ENCODE measurements at places on chromosomes 12 and 14.

- DNase-seq = no peak
Observed at GRCh38 chr14:43359317-43359716, 1147.8 kb downstream of the FSCB start.

- no peak for DNase-seq
Observed at GRCh38 chr12:18907127-18907526, 169.2 kb downstream of the CAPZA3 start.

GRCh38 chr12:80053051-80053790, 46.1 kb upstream of the OTOGL start:
- no peak for DNase-seq

DNA sequence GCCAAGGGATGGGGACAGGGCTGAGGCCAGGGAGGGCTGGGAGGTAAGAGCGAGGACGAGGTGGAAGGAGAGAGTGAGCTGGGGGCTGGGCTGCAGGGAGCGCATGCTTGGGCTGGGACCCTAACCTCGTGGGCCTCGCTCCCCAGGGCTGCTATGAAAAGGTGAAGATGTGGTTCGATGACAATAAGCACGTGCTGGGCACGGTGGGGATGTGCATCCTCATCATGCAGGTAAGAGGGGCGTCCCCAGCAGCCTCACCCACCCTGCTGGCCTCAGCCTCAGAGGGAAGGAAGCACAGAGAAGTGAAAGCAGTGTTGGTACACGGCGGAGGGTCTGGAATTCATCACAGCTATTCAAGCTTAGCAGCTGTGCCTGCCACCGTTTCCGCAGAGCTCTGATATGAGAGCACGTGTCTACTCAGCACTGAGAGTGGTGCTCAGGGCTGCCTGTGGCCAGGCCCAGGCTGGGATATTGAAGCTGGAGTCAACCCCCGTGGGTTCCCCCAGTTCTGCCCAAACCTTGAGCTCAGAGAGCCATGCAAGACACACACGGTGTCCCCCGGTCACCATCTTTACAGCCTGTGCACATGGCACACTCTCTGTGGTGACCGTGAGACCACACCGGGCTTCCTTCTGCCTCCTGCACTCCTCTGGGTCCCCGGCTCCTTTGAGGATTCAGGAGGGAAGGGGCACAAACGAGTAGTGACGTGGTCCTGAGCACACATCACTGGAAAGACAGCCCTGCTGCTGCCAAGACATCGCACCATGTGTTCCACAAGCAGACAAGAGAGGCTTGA, 204.6 kb downstream of the TSPAN9 start:
- DNase-seq = no peak

DNA sequence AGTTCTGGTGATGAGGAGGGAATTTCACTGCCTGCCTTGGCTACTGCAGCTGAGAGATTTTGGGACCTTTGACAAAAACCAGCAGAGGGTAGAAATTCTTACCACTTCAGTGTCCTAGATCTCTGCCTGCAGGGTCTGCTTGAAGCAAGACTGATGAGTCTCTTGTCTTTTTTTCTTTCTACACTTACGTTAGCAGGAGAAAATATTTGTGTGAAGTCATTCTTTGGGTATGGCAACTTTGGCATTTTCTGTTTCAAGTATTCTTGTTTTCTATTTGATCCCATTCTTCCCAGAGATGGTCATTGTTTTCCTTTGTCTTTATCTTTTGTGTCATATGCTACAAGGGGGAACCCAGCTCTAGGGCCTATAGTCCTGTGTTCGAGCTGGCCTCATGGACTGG, 65.6 kb upstream of the FERMT2 start:
- no peak for DNase-seq

DNA sequence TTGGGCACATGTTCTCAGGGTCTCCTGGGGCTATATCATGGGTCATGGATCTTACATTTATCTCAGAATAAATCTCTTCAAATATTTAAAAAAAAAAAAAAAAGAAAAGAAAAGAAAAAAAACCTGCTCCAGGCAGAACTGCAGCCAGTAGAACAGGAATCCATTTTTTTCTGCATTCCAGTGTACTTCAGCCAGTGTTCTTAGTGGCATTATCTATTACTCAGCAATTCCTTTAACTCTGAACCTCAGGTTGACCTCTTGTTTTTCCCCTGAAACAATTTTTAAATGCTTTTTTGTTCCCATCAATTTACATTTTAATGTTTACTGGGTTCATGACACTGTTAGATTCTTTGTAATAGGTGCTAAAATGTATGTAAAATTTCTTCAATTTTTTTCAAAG, 66.7 kb upstream of the STXBP6 start:
- DNase-seq = no peak

- no peak for DNase-seq
Observed at GRCh38 chr14:86961106-86961716, 1031.8 kb downstream of the GALC start.

GRCh38 chr14:89330236-89331002, 86.6 kb downstream of the FOXN3 start:
- no peak for DNase-seq

GRCh38 chr14:90805662-90806540, 10.3 kb downstream of the TTC7B start:
- DNase-seq = no peak

GRCh38 chr12:72476301-72476700, 204.1 kb downstream of the TRHDE start:
- DNase-seq = no peak

GRCh38 chr14:104558231-104559027, 21.1 kb upstream of the C14orf180 start:
- DNase-seq = no peak

DNA sequence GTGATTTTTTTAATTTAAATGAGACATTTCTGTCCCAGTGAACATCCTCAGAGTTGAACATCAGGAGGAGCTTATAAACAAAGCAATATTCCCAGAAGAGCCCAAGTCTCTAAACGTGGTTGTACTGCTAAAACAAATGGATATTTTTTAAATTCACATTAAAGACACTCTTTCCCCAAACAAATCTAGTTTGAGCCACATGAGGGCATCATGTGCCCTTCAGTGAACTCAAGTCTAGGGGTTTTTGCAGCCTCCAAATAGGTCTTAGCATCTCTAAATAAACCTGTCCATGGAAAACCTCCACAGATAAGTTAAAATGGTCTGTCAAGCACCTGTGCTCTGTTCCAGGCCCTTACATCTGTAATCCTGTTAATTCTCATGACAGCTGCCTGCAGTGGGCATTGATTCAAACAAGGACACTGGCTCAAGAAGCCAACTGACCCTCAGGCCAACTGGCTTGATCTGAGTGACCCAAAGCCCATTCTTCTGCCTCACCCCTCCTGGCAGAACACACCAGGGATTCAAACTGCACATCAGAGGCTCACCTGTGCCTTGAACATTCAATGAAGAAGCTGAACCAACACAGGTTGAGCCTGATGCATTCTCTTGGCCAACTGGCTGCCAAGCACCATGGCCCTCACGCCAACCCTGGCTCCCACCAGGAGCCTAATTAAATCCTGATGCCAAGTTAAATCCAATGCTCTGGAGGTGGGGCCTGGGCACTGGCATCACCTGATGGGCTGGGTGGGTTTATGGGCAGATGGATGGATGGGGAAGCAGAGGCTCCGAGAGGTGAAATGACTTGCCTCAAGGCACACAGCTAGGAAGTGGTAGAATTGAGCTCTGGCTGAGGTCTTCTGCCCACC, 8.6 kb downstream of the ISCU start:
- no peak for DNase-seq

DNA sequence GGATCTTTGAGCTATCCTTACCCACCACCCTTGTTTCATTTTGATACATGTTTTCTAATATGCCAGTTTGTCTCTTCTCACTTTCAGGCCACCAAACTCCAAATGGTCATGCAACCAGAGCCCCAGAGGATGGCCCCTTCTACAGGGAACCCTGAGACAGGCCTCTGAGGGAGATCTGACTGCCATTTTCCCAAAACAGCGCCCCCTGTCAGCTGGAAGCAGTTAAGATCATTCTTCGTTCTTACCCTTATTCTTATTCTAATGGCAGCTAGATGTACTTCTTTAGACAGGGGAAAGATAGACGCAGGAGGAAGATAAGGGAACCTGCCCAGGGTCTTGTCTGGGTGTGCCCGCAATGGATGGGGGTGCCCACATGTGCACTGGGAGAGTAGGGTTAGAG, 38.4 kb downstream of the C12orf56 start:
- no peak for DNase-seq

GRCh38 chr12:123363390-123363739, 1.3 kb downstream of the SBNO1 start:
- no peak for DNase-seq

Measured in stimulated activated CD4-positive, alpha-beta T cell treated with anti-CD3 and anti-CD28 coated beads, Interleukin-12 subunit alpha, Interleukin-12 subunit beta, amount 100 ng/mL, for 24 hours (primary cell).